Hippocampal formation (tissue), 2 donors: ENCODE measurements at places on chromosomes 1 and 21.

- DNase-seq = no peak
Observed at GRCh38 chr1:232302376-232303221, 327.3 kb downstream of the SIPA1L2 start.

- no peak for DNase-seq
Observed at GRCh38 chr1:205127646-205128045, 5.9 kb upstream of the RBBP5 start.

- no peak for DNase-seq
Observed at GRCh38 chr1:204628868-204629267, 56.7 kb downstream of the LRRN2 start.

- no peak for DNase-seq
Observed at GRCh38 chr1:84272401-84272800, 29.1 kb upstream of the SAMD13 start.

DNA sequence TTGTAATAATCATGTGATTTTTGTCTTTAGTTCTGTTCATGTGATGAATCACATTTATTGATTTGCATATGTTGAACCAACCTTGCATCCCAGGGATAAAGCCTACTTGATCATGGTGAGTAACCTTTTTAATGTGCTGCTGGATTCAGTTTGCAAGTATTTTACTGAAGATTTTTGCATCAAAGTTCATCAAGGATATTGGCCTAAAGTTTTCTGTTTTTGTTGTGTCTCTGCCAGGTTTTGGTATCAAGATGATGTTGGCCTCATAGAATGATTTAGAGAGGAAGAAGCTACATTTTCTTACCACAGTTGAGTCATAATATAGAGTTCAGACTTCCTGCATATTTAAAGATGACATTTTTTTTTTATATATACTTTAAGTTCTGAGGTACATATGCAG, 455.9 kb downstream of the PLPP3 start:
- DNase-seq = no peak
